Dermis microvascular lymphatic vessel endothelial cell (primary cell): ENCODE measurements at places on chromosomes 7 and 10. TPM values are rescaled to one million over a fixed set of nuclear protein-coding genes. Genes with fewer than 3 reads are reported as not detected.
A peak's percentile ranks its signal among the peaks of the same experiment; 100 is the strongest.

The POP7 gene
- 32.2 and 36.6 TPM in 2 replicates for total RNA-seq

The ADCY1 gene
- total RNA-seq, result 0.51 and 1.1 TPM in 2 replicates

The SSC4D gene
- total RNA-seq, result 0.51 and 0.63 TPM in 2 replicates

The CALML3 gene
- not detected in 2 replicates for total RNA-seq

The AFAP1L2 gene
- 0.76 and 1.2 TPM in 2 replicates for total RNA-seq

The AOAH gene
- 0.13 and 0.51 TPM in 2 replicates for total RNA-seq

The PRRT4 gene
- not detected in 2 replicates for total RNA-seq

The CYP3A7 gene
- not detected in 2 replicates for total RNA-seq

The TAS2R4 gene
- total RNA-seq, result 0.26 and 0.51 TPM in 2 replicates

The CC2D2B gene
- 0.13 TPM in 2 replicates for total RNA-seq

The CTNNA3 gene
- 0.13 TPM in 1 of 2 replicates, not detected in the other for total RNA-seq

DNA sequence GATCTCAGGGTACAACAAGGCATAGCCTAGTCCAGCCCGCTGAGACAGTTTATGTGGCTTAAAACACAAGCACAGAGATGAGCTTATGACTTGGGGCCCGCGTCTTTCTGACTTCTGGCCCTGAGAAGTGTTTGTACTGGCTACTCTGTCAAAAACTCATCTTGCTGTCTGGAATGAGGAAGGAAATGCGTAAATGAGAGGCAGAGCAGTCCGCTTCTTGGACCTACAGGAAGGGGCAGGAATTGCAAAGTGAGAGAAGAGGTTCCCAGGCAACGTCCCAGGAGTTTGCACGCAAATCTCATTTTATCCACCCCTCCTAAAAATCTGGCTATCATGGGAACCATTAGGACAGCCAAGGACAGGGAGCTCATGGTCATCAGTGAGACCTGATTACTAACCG lies 5.5 kb downstream of the ANXA11 start:
- peak; percentile 46 for DNase-seq

DNA sequence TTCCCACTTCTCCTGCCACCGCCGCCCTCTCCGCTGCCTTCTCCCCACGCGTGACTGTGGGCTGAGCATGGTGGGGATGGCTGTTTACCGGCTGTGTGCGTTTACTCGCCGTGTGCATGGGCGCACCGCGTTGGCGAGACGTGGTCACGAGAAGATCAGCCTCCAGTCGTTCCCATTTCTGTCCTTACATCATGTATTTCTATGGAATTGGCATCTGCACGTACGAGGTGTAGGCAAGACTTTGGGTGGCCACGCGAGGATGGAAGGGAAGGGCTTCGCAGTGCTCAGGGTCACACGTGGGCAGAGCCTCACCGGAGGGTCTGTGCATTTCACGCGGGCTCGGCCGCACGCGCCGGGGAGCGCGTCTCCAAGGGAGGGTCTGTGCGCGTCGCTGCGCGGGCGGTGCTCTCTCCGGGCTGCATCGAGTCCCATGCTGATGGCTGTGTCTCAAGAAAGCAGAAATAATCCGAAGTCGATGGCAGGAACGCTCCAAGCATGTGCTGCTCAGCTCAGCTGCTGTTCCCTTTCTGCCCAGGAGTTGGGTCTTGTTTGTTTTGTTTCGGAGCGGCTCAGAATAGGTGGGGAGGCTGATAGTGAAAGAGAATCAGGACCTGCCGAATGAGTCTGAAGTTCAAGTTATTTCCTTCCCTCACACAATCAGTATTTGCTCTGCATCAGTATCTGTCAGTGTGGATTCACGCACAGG lies 973 bp downstream of the CAMK1D start:
- peak; percentile 24 for DNase-seq

DNA sequence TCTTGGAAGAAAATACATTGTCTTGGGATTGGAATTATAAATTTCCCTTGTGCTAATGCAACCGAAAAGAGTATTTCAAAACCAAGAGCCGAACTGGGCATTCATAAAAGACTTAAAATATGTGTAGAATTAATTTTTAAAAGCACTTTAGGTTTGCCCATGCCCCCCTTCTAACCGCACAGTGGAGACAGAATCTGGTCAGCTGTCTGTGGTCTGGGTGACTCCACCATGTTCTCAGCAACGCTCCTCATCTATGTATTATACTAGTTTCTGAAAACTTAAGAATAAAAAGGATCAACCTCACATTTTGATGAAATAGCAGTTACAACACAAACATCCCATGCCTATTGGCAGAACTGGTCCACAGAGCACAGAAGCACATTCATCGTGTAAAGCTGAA lies 192.6 kb upstream of the C7orf33 start:
- DNase-seq, result no peak

DNA sequence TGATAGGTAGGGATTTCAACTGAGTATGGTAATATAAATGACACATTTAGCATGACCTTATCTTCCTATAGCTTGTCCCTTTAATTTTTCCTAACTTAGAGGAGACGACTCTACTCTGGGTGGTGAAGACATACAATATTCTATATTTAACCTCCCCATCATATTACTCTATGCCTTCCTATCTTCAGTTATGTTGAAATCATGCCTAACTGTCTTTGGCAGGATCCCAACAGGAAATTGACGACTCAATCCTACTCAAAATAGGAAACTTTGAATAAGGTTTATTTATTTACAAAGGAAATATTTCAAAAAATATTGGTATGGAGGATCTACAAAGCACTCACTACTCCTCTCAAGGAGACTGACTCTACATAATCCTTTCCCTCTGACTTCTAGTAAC lies 24.1 kb upstream of the SEMA3A start:
- DNase-seq, result peak; percentile 65

DNA sequence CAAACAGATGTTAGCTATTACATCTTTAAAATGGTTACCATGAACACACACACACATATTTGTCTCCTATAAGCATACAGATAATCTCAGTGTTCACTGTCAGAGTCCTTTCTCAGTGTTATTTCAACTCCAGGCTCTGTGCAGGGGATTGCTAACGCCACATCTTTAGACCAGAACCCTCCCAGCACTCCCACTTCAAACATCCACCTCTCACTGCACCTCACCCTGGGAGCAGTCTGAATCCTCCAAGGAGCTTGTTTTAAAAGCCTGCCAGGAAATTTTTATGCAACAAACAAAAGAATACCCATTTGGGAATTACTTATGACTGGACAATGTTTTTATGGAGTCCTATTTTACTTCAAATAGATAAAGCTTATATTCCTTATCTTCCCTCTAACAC lies 107.4 kb downstream of the PARD3 start:
- no peak for DNase-seq

DNA sequence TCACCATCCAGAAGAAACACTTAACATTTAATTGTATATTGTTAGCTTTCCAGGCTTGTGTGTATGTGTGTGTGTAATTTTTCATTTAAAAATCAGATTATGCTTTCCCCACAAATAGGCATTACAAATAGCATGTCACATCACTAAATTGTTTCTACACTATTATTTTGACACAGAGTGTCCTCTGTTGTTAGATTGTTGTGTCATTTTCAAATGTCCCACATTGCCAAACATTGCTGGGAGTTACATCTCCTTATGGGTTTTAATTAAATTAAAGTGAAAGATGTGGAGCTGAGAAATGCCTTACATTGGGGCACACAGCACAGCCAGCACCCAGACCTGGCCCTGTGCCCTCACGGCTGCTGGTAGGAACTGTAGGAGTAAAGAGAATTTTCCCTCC lies 295.6 kb downstream of the ZEB1 start:
- DNase-seq, result no peak

GRCh38 chr7:103093429-103093828 lies 18.5 kb downstream of the ARMC10 start:
- no peak for DNase-seq

DNA sequence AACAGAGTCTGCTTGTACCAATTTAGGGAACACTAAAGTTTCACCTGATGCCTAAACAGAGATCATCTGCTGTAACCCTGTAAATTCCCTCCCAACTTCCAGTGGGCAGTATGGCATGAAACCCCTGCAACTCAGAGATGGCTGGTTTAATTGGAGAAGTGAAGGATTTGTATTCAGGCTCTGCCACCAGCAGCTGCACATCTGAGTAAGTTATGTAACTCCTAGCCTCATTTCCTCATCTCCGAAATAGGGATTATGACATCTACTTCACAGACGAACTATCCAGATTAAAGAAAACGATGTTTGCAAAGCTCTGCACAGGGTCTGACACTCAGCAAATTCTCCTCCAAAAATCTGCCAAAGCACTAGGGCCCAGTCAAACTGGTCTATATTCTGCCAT lies 493.0 kb downstream of the KCNMA1 start:
- no peak for DNase-seq

DNA sequence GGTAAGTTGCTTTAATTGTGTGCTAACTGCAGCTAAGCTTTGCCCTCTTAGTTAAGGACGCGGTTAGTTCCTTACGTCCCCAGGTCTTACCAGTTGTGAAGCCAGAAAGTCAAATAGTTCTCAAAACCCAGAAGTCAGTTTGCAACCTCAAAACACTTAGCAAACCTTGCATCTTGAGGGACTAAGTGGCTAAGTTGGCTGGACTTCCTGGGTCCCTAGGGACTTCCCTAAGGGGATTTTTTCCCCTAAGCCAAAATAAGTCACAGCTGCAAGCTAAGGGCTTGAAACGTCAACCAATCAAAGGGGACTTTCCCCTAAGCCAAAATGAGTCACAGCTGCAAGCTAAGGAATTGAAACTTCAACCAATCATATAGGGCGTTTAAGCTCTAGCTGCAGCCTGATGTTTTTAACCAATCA lies 36.2 kb upstream of the HECW1 start:
- DNase-seq, result no peak

DNA sequence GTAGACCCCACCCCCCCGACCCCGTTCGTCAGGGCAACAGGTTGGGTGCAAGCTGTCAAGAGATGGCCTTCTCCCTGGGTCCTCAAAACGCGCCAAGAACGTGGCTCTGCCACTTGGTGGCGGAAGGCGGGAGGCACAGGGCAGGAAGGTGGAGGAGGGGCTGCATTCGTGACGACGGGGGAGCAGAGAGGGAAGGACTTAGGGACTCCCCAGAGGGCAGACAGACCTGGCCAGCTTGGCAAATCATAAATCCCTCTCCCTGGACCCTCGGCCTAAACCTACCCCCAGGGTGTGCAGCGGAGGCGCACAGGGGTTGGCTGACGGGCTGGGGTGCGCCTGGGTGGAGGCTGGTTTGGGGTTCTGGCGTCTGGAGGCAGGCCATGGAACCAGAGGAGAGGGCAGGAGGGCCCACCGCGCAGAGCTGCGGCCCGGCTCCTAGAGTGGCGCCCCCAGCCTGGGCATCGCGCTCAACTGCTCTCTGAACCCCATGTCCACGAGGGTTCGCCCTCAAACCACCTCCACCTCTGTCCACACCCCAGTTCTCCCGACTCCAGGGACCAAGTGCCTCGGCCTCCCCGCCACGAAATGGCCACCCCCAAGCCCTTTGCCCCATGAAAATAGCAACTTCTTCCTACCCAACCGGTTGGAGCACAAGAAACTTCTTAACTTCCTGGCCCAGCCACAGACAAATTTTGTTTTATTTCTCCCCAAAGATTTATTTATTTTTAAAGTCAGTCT lies 10.8 kb upstream of the GATA3 start:
- no peak for DNase-seq

- peak; percentile 29 for DNase-seq
Measured at GRCh38 chr10:96257944-96258343, 13.4 kb downstream of the BLNK start.

DNA sequence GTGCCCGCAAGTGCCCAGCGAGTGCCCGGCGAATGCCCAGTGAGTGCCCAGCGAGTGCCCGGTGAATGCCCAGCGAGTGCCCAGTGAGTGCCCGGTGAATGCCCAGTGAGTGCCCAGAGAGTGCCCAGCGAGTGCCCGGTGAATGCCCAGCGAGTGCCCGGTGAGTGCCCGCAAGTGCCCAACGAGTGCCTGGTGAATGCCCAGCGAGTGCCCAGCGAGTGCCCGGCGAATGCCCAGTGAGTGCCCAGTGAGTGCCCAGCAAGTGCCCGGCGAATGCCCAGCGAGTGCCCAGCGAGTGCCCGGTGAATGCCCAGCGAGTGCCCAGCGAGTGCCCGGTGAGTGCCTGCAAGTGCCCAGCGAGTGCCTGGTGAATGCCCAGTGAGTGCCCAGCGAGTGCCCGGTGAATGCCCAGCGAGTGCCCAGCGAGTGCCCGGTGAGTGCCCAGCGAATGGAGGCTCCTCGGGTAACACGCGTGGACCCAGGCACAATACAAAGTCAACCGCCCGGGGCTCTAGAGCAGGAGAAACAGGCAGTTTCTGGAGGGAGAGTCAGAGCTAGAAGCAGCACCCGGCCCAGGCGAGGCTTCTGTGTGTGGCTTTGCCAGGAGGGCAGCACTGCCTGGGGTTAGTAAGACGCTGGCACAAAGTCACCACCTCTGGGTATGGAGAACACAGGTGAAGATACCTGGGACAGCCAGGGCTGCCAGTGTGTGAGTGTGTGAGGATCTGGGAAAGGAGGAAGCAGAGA lies 38.2 kb upstream of the CFAP46 start:
- DNase-seq, result no peak

GRCh38 chr10:96843823-96844222 lies 11.7 kb downstream of the LCOR start:
- DNase-seq, result no peak

DNA sequence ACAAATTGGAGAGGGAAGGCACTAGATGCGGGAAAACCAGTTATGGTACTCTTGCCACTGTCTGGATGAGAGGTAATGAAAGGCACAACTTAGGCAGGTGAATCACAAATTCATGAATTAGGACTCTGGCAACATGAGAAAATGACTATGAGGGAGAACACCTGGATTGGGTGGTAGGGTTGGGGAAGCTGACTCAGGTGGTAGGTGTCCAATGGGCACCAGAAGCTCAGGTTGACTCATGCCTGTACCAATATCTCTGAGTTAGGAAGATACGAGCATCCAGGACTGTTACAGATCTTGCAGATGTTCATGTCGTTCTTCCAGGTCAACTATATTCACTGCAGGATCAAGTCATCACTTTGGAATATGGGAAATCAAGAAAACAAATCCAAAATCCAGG lies 56.7 kb downstream of the NPY start:
- no peak for DNase-seq
